ENCODE measurements at places on chromosomes 12 and 14. TPM values are rescaled to one million over a fixed set of nuclear protein-coding genes. Genes with fewer than 3 reads are reported as not detected.
A peak's percentile ranks its signal among the peaks of the same experiment; 100 is the strongest.

RNASE1 gene
- total RNA-seq = 430 TPM

GRCh38 chr14:93930296-93930988 lies 3.3 kb downstream of the FAM181A start:
- no peaks in the 10 kb centered on the region for H3K27me3 ChIP-seq
- H3K4me3 ChIP-seq = no peak overlapping the region
- no peak overlapping the region for H3K27ac ChIP-seq
- no peaks in the 10 kb centered on the region for H3K36me3 ChIP-seq
- no peaks in the 10 kb centered on the region for H3K4me1 ChIP-seq

DNA sequence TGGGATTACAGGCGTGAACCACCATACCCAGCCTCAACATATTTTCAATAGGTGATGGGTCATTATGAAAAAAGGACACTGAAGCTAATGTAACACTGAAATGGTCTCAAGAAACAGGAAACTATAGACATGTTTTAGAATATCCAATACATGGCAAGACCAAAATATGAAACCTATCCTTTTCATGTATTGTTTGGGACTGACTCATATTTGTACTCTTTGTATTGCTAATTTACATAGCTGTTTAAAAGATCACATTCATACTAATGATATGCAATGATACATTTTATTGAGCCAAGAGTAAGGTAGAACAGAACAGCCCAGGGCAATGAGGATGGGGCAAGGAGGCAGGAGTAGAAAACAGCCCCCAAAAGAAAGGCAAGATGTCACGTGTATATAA lies 32.6 kb downstream of the RESF1 start:
- DNase-seq = no peak
- no peaks in the 10 kb centered on the region for H3K27me3 ChIP-seq
- H3K4me3 ChIP-seq = no peak overlapping the region

FGD6 gene
- 12.3 TPM for total RNA-seq

- H3K4me1 ChIP-seq = peaks cover 35% of the 10 kb centered on the region
- H3K27ac ChIP-seq = peak overlapping the region; percentile 99
- DNase-seq = no peak
These were observed 6.2 kb downstream of the IRF2BPL start for GRCh38 chr14:77022236-77022852.

DNA sequence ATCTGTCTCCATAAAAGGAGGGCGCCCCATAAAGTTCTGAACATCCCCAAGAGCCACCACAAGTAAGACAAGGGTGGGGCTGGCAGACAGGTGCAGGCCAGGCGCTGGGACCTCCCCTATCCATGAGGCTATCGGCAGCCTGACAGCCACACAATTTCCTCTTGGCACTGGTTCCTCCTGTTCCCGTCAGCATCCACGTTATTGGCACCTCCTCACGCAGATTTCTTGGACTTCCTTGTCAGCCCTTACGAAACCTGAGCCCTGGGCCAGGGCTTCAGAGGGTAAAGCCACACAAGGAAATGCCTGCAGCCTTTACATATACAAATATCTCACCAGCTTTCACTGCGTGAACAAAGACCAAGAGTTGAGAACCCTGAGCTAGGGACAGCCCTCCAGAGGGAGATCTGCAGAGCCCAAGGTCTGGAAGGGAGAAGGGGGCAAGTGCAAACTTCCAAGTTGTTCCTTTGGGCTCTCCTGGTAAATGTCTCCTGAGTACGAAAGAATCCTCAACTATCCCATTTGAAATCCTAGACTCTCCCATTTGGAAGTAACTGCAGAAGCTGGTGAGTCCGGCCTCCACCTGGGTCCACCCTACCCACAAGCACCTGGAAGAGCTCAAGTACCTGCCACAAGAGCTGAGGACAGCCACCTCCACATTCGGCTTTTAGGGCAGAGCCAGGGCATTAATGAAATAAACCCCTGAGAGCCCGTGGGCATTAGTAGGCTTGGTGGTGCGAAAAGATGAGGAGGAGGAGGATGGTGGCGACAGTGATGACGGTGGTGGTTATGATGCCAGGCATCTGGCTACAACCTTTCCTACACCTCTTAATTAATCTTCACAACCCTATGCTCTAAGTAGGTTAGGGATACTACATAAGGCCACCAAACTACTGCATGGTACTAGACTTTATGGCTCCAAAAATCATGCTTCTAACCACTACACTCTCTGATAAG lies 5.5 kb upstream of the TC2N start:
- no peaks in the 10 kb centered on the region for H3K36me3 ChIP-seq
- peak; percentile 77 for DNase-seq
- peaks cover 23% of the 10 kb centered on the region for H3K4me1 ChIP-seq
- H3K27me3 ChIP-seq = no peaks in the 10 kb centered on the region
- H3K4me3 ChIP-seq = no peak overlapping the region

DNA sequence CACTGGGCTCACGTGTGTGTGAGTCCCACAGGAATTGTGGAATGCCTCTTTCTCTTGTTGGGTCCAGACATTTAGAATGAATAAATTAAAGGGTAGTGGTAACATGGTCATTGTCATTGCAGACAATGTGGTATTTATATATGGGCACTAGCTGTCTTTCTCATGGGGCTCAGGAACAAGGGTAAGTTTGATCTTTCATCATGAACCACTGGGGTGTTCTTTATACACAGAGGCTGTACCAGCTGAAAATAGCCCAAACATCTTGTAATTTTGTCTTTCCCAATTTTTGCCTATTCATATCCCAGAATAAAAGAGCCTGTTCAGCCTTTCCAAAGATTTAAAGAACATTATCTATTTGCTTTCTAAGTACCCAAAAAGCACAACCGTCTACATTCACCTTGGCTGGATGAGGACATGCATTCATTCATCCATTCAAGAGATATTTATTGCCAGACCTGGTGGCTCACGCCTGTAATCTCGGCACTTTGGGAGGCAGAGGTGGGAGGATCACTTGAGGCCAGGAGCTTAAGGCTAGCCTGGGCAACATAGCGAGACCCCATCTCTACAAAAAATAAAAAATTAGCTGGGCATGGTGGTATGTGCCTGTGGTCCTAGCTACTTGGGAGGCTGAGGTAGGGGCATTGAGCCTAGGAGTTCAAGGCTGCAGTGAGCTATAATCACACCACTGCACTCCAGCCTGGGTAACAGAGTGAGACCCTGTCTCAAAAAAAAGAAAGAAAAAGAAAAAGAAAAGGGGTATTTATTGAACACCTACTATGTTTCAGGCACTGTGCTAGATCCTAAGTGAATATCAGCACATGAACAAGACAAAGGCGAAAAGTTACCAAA lies 4.4 kb upstream of the FOS start:
- DNase-seq = no peak
- H3K36me3 ChIP-seq = no peaks in the 10 kb centered on the region
- H3K27me3 ChIP-seq = no peaks in the 10 kb centered on the region
- H3K27ac ChIP-seq = no peak overlapping the region
- no peak overlapping the region for H3K4me3 ChIP-seq

DNA sequence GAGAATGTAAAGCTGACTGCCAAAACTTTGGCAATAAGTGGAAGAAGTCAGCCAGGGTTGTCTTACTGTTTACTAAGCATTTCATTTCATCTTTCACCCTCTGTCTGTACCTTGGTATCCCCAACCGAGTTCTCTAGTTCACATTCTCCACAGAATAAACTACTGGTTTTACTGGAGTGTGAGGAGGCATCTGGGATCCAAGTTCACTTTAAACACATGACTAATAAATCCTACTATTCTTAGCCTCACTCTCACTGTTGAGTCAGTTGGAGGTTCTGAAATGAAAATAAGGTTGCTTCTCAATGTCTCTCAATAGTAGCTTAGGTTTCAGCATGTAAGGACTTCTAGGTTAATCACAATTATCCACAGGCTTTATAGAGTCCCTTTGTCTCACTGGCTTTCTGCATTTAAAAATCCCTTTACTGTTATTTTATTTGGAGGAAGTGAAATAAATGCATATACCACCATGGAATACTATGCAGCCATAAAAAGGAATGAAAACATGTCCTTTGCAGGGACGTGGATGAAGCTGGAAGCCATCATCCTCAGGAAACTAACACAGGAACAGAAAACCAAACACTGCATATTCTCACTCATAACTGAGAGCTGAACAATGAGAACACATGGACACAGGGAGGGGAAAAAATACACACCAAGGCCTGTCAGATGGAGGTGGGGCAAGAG lies 95.8 kb downstream of the EPS8 start:
- no peaks in the 10 kb centered on the region for H3K36me3 ChIP-seq
- H3K27ac ChIP-seq = no peak overlapping the region
- H3K27me3 ChIP-seq = no peaks in the 10 kb centered on the region
- DNase-seq = no peak

DNA sequence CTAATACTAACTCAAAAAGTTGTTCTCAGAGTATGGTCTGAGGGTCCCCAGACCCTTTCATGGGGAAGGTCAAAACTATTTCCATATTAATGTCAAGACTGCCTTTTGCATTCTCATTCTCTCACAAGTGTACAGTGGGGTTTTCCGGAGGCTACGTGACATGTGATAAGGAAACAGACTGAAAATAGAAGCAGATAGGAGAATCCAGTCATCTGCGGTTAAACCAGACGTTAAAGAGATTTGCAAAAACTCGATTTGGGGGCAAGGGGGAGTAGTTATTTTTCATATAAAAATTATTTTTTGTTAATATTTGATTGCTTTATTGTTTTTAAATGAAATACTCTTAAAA lies 1.0 kb upstream of the NAP1L1 start:
- H3K27me3 ChIP-seq = no peaks in the 10 kb centered on the region
- H3K4me3 ChIP-seq = peak overlapping the region; percentile 73
- no peak for DNase-seq
- H3K4me1 ChIP-seq = peaks cover 25% of the 10 kb centered on the region
- no peaks in the 10 kb centered on the region for H3K36me3 ChIP-seq

OTOGL gene
- not detected for total RNA-seq

SERPINA3 gene
- 99.2 TPM for total RNA-seq

DNA sequence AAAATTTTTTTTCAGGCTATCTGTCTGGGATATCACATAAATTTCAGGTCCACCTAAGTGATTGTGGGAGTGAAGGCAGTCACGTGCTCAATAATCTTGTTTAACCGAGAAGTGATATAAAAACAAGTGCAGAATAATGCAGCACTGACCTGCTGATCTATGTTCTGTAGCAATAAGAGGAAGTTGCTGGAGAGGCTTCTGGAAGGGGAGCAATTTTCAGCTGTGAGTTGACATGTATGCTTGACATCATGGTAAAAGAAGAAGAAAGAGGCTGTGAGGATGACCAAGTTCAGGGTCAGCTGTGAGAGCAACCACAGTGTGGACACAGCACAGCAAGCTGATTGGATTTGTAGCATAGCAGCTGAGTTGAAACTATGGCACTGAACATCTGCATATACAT lies 172.0 kb upstream of the PELI2 start:
- DNase-seq = no peak
- no peaks in the 10 kb centered on the region for H3K4me1 ChIP-seq
- H3K36me3 ChIP-seq = no peaks in the 10 kb centered on the region
- no peaks in the 10 kb centered on the region for H3K27me3 ChIP-seq
- H3K27ac ChIP-seq = no peak overlapping the region
- H3K4me3 ChIP-seq = no peak overlapping the region

DNA sequence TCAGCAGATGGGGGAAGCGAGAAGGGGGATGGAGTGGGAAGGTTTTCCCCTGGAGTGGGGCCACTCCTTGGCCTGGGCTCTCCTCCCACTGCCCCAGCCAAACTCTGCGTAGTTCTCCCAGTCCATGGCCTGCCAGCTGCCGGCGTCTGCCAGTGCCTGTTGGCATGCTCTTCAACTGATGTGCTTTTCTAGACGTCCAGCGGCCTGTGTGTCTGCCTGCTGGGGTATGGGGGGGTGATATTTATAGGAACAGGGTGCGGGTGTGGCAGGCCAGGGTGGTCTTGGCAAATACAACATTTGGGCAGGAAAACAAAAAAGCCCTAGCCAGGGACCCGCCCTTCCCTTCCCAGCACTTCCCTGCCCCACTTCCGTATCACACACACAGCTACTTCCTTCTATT lies 786.3 kb upstream of the NOVA1 start:
- H3K4me1 ChIP-seq = no peaks in the 10 kb centered on the region
- no peak overlapping the region for H3K27ac ChIP-seq
- H3K4me3 ChIP-seq = no peak overlapping the region

- H3K27me3 ChIP-seq = no peaks in the 10 kb centered on the region
- H3K4me1 ChIP-seq = no peaks in the 10 kb centered on the region
- H3K4me3 ChIP-seq = no peak overlapping the region
- DNase-seq = peak; percentile 61
- H3K27ac ChIP-seq = no peak overlapping the region
These were observed 11.8 kb upstream of the CEBPE start for GRCh38 chr14:23130871-23131270.

DNA sequence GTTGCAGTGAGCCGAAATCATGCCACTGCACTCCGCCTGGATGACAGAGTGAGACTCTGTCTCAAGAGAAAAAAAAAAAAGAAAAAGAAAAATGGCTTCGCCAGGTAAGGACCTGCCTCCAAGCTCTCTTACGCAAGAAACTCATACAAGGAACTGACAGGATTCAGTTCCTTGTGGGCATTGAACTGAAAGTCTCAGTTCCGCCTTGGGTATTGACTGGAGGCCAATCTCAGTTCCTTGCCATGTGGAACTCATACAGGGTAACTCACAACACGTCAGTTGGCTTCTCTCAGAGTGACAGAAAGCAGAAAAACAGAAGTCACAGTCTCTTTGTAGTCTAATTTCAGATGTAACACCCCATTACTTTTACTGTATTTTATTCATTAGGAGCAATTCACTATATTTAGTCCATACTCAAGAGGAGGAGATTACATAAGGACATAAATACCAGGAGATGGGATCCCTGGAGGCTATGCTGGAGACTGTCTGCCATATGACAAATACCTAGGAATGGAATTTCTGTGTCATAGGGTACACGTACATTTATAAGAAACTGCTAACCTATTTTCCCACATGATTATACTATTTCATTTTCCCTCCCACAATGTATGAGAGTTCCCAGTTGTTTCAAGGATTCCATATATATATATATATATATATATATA lies 11.4 kb upstream of the NOPCHAP1 start:
- no peak overlapping the region for H3K4me3 ChIP-seq
- no peaks in the 10 kb centered on the region for H3K27me3 ChIP-seq
- no peak for DNase-seq
- H3K4me1 ChIP-seq = no peaks in the 10 kb centered on the region

C12orf75 gene
- 14.2 TPM for total RNA-seq

- H3K4me1 ChIP-seq = no peaks in the 10 kb centered on the region
- H3K27me3 ChIP-seq = no peaks in the 10 kb centered on the region
- no peak overlapping the region for H3K4me3 ChIP-seq
- H3K36me3 ChIP-seq = no peaks in the 10 kb centered on the region
These were observed 68.4 kb upstream of the FAM222A start for GRCh38 chr12:109645194-109645593.

DNA sequence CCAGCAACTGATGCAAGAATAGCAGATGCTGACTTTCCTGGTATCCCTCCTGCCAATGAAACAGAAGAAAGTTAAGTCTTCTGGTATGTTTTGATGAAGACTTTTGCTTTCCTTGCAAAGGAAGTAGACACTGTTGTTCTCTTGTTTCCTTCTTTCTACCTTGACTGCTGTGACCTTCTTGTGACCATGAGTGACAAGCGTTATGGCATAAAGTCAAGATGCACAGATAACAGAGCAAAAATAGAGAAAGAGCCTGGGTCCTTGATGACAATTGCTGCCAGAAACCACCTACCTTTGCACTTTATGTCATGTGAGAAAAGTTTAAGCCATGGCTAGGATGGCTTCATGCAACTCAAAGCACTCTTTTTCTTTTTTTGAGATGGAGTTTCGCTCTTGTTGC lies 49.2 kb upstream of the LTA4H start:
- no peak overlapping the region for H3K27ac ChIP-seq
- no peak overlapping the region for H3K4me3 ChIP-seq
- H3K36me3 ChIP-seq = no peaks in the 10 kb centered on the region
- H3K27me3 ChIP-seq = no peaks in the 10 kb centered on the region
- no peaks in the 10 kb centered on the region for H3K4me1 ChIP-seq

AKAP3 gene
- total RNA-seq = 0.20 TPM

SERPINA10 gene
- not detected for total RNA-seq

IFNG gene
- not detected for total RNA-seq

KCNK13 gene
- total RNA-seq = 3.6 TPM

HOXC4 gene
- total RNA-seq = 2.9 TPM

Data from tibial nerve (tissue), 4 donors.